ENCODE measurements at places on chromosomes 16 and 17. TPM values are rescaled to one million over a fixed set of nuclear protein-coding genes. Genes with fewer than 3 reads are reported as not detected.

- no peak overlapping the region for H3K4me3 ChIP-seq
- no peak for DNase-seq
- H3K4me1 ChIP-seq: no peaks in the 10 kb centered on the region
- no peak overlapping the region for H3K27ac ChIP-seq
- H3K27me3 ChIP-seq: no peaks in the 10 kb centered on the region
These were observed 161.0 kb upstream of the PMFBP1 start for GRCh38 chr16:72332926-72333325.

Gene SOST
- total RNA-seq: not detected

Gene FADS6
- not detected for total RNA-seq

Gene PDILT
- total RNA-seq: not detected

Gene OTOA
- not detected for total RNA-seq
